ENCODE measurements at places on chromosomes 6 and 20.

- DNase-seq, result no peak
Measured at GRCh38 chr6:163248051-163248450, 166.5 kb upstream of the QKI start.

DNA sequence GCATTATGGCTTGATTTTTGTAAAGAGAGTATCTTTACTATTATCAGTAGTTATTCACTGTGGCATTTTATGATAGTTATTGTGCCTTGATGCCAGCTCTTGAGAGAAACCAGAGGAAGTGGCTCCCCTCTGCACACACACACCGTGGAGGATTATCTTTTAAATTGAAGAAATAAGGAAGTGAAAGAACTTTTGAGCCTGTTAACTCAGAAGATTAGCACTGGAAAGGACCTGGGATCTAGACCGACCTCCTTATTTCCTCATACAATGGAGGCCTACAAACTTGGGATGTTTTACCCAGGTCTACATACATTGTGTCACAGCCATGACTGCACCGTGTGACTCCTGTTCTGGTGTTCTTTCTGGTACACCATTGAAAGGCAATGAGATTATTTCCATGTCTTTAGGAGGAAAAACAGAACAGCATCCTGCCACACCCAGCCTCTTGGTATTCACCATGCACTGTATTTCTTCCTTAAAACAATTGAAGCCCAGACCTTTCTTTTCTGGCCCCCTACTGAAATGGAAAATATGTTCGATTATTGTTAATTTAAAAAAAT, 40.6 kb downstream of the HECA start:
- DNase-seq, result no peak

DNA sequence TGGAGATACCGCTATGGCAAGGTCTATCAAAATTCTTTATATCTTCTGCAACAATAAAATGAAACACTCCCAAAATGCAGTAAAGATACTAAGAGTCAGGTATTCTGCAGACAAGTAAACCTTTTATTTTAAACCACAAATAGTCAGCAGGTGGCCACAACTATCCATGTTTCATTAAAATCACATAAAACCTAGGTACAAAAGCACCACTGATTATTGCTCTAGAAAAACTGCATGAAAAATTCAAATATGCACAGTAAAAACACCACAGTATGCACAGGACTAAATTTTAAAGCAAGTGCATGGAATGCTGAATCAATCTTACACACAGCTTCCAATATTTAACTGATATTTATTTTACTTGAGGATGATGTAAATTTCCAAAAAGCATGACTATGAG, 33.3 kb downstream of the HMGN3 start:
- no peak for DNase-seq

DNA sequence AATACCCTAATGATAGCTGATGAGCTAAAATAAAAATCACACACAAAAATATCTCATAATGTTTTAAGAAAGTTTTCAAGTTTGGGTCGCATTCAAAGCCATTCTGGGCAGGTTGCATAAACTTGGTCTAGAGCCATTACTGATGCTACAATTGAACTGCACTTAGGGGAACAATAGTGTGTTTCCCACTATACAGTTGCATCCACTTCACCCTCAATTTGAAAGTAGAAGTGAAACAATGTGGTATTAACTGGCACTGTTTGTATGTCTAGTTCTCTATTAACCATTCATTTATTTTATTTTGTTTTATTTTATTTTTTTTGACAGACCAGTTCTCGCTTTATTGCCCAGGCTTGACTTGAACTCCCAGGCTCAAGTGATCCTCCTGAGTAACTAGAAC, 23.0 kb upstream of the STK38 start:
- no peak for DNase-seq

- DNase-seq, result no peak
Measured at GRCh38 chr20:61806995-61807394, 258.7 kb downstream of the TAF4 start.

DNA sequence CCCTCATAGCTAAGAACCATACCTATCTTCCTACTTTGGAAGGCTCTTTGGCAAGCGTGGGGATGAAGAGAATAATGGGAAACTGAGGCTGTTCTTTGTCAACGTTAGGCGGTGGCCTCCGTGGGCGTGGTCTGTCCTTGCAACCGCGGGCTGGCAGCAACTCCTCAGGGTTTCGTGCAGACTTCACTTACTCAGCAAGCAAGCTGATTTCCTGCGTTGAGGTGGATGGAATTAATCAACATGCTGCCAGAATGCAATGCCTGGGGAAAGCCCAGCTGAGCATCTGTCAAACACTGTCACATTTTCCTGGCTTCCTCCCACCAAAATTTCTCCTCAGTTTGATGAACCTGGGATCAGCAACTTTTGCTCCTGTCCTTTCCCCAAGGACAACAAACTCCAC, 9.2 kb upstream of the IL17F start:
- no peak for DNase-seq

GRCh38 chr6:167005350-167006159, 6.4 kb downstream of the CEP43 start:
- no peak for DNase-seq
